ENCODE measurements at places on chromosomes 12 and 14.

GRCh38 chr14:21299562-21300130 lies 19.8 kb downstream of the RPGRIP1 start:
- no peak for DNase-seq

GRCh38 chr14:50947446-50947845 lies 3.2 kb upstream of the PYGL start:
- no peak for DNase-seq

DNA sequence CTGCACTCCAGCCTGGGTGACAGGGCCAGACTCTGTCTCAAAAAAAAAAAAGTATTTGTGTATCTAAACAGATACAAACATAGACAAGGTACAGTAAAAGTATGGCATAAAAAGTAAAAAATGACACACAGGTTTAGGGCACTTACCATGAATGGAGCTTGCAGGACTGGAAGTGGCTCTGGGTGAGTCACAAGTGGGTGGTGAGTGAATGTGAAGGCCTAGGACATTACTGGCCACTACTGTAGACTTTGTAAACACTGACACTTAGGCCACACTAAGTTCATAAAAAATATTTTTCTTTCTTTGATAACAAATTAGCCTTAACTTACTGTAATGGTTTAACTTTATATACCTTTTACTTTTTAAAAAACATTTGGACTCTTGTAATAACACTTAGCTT lies 38.0 kb upstream of the EIF5 start:
- no peak for DNase-seq

- DNase-seq: no peak
These were observed 111.0 kb downstream of the MNAT1 start for GRCh38 chr14:60845523-60845922.

- DNase-seq: no peak
These were observed 27.0 kb upstream of the ULK1 start for GRCh38 chr12:131867471-131867870.

GRCh38 chr12:6863586-6864321 lies 3.6 kb upstream of the TPI1 start:
- DNase-seq: no peak

- DNase-seq: no peak
These were observed 85.9 kb downstream of the CRADD start for GRCh38 chr12:93762912-93763553.

DNA sequence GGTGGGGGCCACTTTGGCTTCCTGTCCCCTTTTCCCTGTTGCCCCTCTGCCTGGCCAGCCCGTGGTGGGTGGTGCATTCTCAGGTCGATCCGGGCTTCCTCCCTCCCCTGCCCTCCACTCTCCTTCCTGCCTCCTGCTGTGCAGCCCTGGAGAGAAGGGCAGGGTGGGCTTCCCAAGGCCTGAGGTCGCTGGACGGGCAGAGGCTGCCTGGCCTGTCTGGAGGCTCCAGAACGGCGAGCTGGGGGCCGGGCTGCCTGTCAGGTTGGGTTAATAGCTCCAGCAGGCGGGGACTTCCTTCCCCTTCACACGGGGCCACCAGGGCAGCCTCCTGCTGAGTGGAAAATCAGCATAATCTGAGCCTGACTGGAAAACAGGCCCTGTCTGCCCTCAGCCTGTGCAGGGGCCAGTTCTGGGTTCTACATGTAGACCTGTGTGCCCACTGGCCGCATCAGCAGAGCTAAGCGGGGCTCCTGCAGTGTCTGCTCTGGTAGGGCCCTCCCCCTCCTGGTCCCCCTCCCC lies 11.3 kb downstream of the KIF26A start:
- DNase-seq: no peak

DNA sequence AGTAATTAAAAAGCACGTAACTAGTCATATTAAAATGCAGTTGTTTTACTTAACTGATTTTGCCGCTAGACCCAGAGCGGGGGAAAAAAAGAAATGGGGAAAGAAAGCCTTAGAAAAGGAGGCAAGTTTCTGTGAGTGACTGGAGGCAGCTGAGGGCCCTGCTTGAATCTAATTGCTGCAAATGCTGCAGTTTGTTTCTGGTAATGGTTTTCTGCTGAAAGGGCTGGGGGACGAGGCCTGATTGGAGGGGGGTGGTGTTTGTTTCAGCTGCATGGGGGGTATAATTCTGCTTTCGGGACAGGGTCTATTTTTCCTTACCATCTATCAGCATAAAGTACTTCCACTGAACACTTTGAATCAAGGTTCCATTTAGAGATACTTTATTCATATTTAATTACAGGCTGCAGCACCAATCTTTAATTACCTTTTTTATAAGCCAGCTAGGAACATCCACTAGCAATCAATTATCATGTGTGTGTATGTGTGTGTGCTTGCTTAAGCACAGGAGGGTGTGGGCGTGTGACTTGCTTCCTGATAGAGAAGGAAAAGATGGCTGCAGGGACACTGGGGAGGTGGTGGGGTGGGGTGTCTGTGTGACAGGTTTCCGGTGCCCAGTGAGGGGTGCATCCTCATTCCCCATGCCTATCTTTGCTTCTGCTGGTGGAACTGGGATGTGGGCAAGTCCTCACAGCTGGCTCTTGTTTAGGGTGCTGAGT lies 83.4 kb downstream of the ADCK1 start:
- DNase-seq: no peak

DNA sequence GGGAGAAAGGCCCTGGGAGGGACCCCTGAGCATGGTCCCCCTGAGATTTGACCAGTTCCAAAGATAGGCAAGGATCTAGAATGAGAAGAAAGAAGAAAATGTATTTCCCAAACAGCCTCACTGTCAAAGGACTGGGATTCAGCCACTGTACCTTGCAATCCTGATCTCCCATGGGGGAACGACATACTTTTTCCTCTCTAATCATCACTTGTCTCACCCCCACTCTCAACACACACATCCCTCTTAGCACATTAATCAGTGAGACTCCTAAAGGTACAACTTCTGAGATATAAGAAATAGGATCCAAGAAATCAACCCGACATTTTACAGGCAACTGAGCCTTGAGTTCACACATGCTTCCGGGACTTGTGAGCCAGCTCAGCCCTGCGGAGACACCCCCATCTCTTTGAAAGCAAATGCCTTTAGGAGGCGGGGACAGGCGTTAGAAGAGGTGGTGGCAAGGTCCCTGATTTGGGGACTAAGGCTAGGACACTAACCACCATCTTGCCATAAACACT lies 1.4 kb downstream of the MAP3K9 start:
- DNase-seq: peak; percentile 44

DNA sequence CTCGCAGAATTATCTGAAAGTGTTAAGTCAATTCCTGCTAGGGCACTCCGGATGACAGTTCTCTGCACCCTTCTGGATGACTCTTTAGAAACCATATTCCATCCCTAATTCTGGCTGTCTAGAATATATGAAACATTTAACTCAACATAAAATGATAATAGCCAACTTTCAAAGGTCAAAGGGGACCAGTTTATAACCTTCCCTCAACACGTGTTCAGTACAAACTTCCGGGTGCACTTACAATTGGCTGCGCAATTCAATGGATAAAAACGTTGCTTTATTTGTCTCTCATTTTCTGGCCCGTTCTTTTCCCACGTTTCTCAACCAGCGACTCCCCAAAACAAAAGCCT lies 1.3 kb downstream of the SBNO1 start:
- DNase-seq: no peak

- DNase-seq: no peak
These were observed 118.8 kb downstream of the TPH2 start for GRCh38 chr12:72057330-72057914.

DNA sequence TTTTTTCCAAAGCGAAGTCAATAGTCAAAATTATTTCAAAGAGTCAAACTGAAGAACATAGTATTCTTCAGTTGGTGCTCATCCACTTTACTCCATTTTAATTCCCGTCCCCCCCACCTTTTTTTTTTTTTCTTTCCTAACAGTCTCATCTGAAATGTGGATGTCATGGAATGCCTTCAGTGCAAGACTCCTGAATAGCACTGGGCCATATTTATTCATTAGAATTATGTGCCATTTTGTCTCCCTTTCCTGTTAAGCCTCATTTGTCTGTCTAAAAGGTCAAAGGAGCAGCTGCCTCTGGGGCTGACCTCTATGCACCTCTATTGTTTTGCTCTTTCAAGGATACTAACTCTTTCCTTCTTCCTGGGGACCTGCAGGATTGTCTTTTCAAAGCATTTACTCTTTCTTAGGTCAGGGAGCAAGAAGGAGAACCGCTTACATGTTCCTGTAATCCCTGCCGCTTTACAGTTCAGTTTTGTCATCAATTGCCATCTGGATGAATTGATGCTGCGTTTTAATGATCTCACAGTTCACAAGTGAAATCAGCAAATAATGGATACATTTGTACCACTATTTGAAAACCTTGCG lies 310.6 kb downstream of the NPAS3 start:
- no peak for DNase-seq

DNA sequence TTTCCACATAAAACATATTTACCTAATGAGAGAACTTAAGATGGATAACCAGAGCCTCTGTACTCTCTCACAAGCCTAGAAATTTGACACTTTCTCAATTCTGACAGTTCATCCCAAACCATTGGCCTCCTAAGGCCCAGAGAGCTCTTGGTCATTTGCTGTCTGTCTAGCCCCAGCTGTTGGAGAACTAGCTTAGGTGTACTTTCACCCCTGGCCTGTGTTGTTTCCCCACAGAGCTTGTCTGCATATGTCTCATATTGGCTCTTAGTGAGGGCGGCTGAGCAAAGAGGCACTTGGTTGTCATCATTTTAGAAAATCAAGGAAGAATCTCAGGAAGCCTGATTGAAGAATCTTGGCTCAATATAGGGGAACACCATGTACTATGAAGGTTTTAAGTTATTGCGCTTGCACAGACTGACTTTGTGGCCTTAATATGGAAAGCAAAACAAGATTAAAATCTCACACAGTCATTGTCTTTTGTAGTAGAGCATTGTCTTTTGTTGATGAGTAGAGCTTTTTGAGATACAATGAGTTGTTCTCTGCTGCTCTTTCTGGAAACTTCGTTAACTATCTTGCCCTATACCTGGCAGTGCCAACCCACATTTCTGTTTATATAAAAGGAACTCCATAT lies 324.6 kb downstream of the RAD51B start:
- DNase-seq: no peak

GRCh38 chr12:121942145-121942718 lies 23.8 kb downstream of the CFAP251 start:
- no peak for DNase-seq

DNA sequence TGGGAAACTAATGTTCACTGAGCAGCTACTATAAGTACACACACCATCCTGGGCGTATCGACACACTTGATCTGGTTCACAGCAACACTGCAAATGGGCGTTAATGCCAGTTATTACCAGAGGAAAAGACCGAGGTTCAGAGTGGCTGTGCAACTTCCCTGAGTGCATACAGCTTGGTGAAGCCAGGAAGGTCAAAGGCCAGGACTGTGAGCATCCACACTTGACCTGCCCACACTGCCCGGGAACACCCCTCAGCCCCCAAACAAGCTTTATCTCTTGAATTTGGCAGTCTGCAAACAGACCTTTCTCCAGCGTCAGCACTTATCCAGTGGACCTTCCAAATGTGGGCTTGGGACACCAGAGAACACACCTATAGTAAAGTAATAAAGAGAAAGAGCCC lies 312.6 kb downstream of the BCL11B start:
- no peak for DNase-seq

- no peak for DNase-seq
These were observed 839.9 kb upstream of the MGAT4C start for GRCh38 chr12:87096082-87096585.

GRCh38 chr14:65703996-65704395 lies 291.5 kb downstream of the FUT8 start:
- DNase-seq: no peak

- DNase-seq: no peak
These were observed 174.0 kb downstream of the SRGAP1 start for GRCh38 chr12:64018524-64018923.

DNA sequence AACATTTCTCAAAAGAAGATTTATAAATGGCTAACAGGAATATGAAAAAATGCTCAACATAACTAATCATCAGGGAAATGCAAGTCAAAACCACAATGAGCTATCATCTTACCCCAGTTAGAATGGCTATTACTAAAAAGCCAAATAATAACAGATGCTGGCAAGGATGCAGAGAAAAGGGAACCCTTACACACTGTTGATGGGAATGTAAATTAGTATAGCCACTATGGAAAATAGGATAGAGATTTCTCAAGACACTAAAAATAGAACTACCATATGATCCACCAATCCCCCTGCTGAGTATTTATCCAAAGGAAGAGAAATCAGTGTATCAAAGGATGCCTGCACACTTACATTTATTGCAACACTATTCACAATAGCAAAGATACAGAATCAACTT lies 58.3 kb downstream of the GUCY2C start:
- no peak for DNase-seq

- no peak for DNase-seq
These were observed 17.1 kb upstream of the FGD4 start for GRCh38 chr12:32382226-32382625.

DNA sequence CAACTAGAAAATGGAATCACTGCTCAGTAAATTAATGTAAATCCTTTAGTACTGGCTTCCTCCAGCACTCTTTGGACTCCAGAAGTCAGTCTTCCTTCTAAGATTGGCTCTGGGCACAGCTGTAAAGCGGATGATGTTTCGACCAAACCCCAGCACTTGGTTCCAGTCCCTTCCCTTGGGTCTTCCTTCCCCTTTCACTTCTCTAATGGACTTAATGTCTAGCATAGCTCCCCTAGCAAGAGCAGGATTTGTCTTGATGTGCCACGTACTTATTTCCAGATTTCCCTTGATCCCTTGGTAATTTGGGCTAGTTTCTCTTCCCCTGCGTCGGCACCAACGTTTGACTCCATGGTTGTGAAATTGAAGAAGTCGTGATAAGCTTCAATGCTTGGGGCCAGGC lies 28.3 kb downstream of the C12orf75 start:
- no peak for DNase-seq

- DNase-seq: no peak
These were observed 3.7 kb upstream of the SETD1B start for GRCh38 chr12:121799842-121800693.

DNA sequence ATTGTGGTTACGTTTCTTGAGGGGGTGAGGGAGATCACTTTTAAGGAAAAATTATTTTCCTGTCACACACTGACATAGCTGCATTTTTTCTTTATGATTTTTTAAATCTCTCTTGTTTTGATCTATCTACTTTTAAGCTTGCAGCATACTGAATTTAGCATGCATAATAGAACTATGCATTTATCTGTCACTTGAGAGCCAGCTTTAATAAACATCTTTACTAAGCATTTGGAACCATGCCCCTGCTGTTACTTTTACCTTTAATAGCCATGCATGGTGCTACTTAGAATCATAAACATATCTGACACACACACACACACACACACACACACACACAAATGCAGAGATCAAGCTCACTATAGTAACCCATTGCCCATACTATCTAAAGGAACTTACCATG lies 486.2 kb downstream of the NELL2 start:
- no peak for DNase-seq

DNA sequence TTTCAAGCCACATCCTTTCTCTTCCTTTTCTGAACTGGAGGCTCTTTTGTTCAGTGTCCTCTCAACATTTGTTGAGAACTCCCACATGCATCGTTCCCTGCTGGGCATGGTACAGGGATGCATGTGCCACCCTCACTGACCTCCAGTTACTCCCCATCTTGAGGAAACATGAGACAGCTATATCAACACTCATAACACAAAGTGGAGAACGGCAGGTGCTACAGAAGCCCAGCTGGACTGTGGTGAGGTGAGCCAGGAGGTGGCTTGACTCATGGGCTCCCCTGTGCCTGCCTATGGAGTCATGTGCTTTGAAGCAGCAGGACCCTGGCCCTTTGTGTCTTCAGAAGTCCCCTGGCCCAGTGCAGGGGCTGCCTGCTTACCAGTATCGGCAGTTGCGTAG lies 9.7 kb downstream of the MYH6 start:
- no peak for DNase-seq
